Uterine smooth muscle cell (primary cell): ENCODE measurements at places on chromosomes 5 and 9. TPM values are rescaled to one million over a fixed set of nuclear protein-coding genes. Genes with fewer than 3 reads are reported as not detected.

Gene HTR4
- total RNA-seq = not detected in 2 replicates

Gene FBLL1
- 0.33 and 0.75 TPM in 2 replicates for total RNA-seq

Gene ZBTB5
- 6.5 and 7.9 TPM in 2 replicates for total RNA-seq

Gene ZNF354C
- 9.4 and 10.0 TPM in 2 replicates for total RNA-seq

Gene LMX1B
- total RNA-seq = not detected in 2 replicates

Gene CCNB1
- total RNA-seq = 133 and 504 TPM in 2 replicates

Gene CD74
- 0.22 and 0.25 TPM in 2 replicates for total RNA-seq

Gene CDH9
- total RNA-seq = not detected in 2 replicates
